ENCODE measurements at places on chromosomes 7 and 10. TPM values are rescaled to one million over a fixed set of nuclear protein-coding genes. Genes with fewer than 3 reads are reported as not detected.

Gene CABCOCO1
- not detected for total RNA-seq

Gene KIF20B
- 8.8 TPM for total RNA-seq

Gene LRRC72
- total RNA-seq, result not detected

Gene AKR1C4
- total RNA-seq, result 0.29 TPM

Gene GNGT1
- not detected for total RNA-seq

Gene MET
- total RNA-seq, result 123 TPM

Gene COL26A1
- total RNA-seq, result not detected

Gene UNCX
- not detected for total RNA-seq
